ENCODE measurements at places on chromosomes 2 and 18.

DNA sequence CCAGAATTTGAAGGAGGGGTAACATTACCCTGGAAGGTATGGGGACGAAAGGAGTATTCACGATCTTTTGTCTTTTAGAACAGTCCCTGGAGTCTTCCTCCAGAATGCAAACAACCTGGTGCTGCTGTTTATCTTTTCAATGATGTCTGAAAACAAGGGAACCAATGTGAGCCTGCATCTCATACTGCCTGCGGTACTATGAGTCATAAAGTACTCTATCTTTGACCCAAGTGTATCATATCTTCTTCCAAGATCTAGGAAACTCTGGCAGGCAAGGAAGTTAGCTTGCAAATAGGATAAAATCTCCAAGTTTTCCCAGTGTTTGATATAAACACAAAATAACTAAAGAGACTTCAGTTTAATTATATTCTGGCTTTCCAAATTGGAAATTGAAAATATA is 968.5 kb downstream of the LRP1B start:
- no peak for DNase-seq

DNA sequence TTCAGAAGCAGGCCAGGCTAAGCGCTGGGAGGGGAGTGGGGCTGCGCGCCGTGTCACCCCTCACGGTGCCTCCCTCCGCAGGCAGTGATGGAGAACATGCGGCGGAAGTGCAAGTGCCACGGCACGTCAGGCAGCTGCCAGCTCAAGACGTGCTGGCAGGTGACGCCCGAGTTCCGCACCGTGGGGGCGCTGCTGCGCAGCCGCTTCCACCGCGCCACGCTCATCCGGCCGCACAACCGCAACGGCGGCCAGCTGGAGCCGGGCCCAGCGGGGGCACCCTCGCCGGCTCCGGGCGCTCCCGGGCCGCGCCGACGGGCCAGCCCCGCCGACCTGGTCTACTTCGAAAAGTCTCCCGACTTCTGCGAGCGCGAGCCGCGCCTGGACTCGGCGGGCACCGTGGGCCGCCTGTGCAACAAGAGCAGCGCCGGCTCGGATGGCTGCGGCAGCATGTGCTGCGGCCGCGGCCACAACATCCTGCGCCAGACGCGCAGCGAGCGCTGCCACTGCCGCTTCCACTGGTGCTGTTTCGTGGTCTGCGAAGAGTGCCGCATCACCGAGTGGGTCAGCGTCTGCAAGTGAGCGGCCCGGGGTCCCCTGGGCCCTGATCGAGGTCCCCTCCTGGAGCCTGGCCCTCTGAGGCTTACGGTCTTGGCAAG is 12.2 kb downstream of the WNT10A start:
- DNase-seq: peak; percentile 85

DNA sequence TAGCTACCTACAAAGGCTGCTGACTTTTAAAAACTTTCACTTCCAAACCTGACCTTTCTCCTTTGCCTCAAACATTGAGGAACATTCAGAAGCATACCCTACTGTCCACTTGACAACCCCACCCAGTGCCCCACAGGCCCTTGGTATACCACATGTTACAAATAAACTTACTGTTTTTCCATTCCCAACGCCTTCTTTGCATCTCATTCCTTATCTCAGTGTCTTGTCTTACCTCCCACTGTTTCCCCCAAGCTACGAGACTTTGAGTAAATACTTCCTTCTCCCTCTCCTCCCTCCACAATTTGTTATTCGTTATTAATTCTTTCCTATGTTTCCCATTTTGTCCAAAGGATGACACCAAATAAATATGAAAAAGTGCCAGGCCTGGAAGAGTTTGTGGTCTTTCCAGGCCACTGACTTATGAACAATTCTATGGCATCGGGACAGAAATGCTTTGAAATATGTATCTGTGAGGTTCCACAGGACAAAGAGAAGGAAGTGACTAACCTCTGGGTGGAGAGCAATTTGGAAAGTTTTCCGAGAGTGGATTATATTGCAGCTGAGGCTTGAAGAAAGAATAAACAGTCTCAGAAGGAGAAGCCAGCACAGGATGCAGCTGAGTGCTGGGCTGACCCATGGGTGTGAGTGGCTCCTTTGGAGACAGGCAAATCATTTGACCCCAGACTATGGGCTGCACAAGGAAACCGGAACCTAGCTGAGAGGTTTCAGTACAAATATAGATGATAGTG is 409.0 kb downstream of the LPIN1 start:
- DNase-seq: no peak

DNA sequence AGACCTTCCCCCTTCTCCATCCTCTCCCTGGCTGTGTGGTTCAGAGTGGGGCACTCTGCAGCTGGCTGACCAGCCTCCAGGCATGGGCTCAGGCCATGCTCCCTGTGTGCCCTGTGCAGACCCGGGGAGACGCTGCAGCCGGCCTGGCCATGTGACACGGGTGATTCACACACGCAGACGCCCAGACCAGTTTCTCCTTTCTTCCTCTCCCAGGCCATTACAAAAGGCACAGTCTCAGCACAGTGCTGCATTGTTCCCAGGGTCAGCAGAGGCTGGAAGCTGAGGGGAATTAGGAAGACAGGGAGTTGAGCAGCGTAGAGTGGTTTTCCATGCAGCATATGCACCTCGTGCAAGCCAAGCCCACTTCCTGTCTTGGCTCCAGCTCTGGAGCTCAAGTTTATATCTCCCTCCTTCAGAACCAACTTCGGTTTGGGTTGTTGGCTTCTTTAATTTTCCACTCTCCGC is 288.5 kb downstream of the TNS1 start:
- no peak for DNase-seq

DNA sequence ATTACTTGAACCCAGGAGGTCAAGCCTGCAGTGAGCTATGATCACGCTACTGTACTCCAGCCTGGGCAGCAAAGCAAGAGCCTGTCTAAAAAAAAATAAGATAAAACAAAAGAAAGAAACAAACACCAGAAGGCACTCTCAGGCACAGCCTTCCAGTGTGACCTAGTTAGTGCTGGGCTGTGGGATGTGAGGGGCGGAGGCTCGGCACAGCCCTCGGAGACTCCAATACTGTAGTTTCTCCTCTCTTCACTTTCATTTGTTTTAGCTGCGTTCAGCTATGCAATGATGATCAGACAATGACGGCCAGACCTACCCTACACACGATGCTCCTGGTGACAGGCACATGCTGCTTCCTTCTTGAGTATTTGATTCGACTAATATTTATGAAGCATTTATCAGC is 127.7 kb downstream of the SOCS6 start:
- DNase-seq: no peak

- DNase-seq: no peak
Measured at GRCh38 chr2:28588292-28588670, 92.4 kb downstream of the PLB1 start.

- DNase-seq: no peak
Measured at GRCh38 chr2:239576784-239577685, 176.2 kb upstream of the HDAC4 start.

- DNase-seq: no peak
Measured at GRCh38 chr2:61018318-61018755, 282 bp upstream of the PUS10 start.

DNA sequence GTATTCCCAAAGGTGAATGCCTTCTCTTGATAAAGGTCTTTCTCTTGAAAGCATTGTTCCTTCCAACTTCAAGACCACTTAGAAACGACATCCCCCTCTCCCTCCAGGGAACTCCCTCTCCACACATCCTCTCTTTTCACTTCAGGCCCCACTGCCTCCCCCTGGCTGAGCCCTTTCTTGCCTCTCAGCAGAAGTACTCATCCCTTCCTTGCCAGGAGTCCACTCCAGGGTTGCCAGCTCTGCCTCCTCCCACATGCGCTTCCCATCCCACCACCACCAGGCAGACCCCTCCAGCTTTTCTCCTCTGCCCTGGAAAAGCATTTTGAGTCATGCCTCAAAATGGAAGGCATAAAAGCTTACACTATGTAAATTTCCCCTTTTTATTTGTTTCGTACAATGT is 126.3 kb upstream of the SALL3 start:
- DNase-seq: no peak

DNA sequence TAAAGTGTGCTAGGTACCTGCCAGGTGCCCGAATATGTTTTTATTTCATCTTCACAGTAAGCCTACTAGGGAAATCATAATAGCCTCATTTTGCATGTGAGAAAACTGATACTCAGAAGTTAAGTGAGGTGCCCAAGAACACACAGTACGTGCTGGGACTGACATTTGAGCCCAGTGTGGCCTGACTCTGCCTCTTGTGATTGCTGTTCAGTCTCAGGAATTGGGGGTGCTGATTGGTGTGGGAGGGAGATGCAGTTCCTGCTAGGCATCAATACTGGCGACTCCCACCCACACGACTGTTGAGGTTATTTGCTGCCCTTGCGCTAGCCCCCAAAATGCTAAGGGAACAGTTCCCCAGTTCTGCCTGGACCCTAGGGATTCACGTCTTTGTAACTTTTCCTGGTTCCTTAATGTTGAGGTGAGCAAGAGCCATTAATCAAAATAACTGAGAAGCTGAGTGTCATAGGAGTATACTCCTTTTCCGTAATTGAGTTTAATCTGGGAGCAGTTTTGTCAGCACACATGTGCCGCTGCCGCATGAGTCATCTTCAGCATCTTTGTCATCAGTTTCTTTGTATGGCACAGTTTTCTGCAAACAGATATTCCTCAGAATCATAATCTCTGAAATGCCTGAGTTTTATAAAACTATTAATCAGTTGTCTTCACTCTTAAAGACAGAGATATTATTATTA is 120.7 kb downstream of the NCK2 start:
- no peak for DNase-seq

- DNase-seq: peak; percentile 17
Measured at GRCh38 chr2:62306751-62307468, 111.0 kb downstream of the B3GNT2 start.

- no peak for DNase-seq
Measured at GRCh38 chr18:47248115-47248603, 3.3 kb downstream of the SKOR2 start.

DNA sequence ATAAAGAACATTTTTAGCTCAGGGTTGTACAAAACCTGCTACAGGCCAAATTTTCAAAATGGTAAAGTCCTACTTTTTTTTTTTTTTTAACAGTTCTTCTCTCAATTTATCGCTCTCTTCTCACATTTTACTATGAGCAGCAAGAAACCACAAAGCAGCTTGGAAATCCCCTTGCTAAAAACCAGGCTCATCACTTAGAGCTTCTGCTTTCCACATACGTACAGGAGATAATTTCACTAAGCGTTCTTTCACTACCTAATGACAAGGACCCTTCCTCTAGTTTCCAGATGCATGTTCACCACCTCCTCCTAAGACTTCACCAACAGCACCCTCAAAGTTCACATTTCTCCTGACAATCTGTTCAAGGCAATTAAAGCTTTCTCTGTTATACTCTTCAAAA is 294.9 kb upstream of the CYRIA start:
- DNase-seq: no peak

GRCh38 chr2:48464264-48464795 is 65.6 kb upstream of the STON1 start:
- DNase-seq: no peak

GRCh38 chr18:22847867-22848451 is 85.2 kb upstream of the RBBP8 start:
- DNase-seq: no peak

DNA sequence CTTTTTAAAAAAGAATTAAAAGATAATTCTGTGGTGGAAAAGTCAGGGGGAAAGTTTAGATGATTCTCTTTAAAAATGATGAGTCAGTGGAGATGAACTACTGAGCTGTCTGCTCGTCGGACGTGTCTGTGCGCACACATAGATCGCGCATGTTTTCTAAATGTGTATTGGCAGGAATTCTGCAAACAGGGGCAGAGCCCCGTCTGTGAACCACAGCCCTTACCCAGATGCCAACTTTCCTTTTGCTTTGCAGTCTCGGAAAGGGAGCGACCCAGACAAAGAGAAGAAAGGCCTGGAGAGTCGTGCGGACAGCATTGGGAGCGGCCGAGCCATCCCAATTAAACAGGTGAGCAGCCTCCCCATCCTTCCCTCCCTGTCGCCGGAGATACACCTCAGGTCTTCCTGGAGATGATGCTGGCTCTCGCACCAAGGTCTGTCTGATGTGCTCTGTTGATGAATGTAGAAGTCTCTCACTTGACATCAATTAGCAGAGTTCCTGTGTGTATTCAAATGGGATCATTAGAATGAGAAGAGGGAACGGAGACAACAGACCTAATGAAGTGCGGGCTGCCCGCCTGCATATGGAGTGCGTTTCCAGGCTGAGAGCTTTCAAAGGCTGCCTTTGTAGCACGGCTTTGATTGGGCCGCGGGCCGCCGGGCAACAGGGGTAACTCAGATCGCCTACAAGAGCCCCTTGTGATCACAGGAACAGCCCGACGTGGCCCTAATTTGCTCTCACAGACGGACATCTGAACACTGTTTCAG is 313.3 kb downstream of the AGAP1 start:
- no peak for DNase-seq
